ENCODE measurements at places on chromosomes 3 and 15. TPM values are rescaled to one million over a fixed set of nuclear protein-coding genes. Genes with fewer than 3 reads are reported as not detected.

DNA sequence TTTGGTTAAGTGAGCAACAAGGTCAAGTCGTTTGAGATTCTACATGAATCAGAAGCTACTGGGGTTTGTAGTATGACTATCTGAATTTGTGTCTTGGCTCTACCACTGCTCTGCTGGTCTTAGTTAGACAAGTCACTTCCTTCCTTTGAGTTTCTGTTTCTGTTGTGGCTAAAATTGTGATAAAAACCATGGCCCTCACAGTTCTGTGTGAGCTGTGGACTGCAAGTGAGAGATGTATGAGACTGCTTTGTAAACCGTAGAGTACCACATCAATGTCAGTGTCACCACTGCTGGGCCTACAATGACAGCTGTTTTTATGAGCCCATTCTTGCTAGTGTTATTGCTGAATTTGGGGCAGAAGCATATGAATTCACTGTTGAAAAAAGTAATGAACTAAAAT lies 32.7 kb downstream of the RARB start:
- no peak for DNase-seq

DNA sequence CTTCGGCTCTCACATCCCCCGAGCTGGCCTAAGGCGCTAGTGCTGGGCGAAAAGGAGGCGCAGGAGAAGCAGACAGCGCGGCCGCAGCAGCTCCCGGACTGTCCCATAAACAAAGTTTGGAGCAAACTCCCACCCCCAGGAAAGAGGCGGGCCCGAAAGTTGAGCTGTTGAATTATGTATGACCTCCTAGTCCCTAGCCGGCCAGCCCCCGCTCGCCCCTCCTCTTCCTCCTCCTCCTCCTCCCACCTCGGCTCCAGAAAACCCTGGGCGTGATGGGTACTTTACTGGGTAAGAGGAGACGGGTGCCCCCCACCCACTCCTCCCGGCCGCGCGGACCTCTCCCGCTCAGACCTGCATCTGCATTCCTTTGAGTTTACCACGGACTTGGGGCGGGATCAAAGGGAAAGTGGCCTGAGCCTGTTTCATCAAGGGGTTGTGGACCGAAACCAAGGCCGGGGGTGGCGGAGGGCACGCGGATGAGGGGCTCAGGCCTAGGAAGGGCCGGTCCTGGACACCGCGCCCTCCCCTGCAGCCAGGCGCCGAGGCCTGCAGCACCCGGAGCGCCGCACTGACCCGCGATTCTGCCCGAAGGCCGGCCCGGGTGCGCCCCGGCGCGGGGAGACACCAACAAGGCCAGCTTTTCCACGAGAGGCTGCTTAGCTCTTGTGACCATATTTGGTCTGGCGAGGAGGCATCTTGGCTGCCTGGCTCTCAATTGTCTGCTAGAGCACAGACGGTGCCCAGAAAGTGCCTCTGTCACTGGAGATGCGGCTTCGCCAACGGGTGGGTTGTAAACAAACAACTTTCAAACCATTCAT lies at the start of gene WWTR1:
Gene WWTR1, minus strand, starts transcription at position 100 of the 818 bp plus-strand sequence. CDS start 719 bp downstream, outside the sequence.
- DNase-seq = peak; percentile 96

Gene IFT122
- total RNA-seq = 37.9 TPM

Gene U2SURP
- total RNA-seq = 27.2 TPM
